ENCODE measurements at places on chromosomes 1 and 21. TPM values are rescaled to one million over a fixed set of nuclear protein-coding genes. Genes with fewer than 3 reads are reported as not detected.

DNA sequence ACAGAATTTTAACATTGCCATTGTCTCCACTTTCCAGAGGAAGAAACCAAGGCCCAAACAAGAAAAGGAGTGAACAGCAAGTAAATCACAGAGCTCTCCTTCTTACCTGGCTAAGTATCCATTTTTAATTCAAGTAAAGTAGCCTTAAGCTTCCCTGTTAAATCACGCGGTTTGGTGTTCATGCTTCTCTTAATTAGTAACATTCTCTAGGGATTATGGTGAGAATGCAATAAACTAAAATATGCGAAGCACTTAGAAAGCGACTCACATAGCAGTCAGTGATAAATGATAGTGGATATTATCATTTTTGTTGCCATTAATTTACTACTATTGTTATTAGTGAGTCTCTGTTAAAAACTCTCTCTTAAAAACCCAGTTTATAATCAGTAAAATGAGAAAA lies 630.5 kb upstream of the TMPRSS15 start:
- DNase-seq = no peak

GRCh38 chr1:209546390-209547085 lies 37.0 kb upstream of the CAMK1G start:
- DNase-seq = no peak

DNA sequence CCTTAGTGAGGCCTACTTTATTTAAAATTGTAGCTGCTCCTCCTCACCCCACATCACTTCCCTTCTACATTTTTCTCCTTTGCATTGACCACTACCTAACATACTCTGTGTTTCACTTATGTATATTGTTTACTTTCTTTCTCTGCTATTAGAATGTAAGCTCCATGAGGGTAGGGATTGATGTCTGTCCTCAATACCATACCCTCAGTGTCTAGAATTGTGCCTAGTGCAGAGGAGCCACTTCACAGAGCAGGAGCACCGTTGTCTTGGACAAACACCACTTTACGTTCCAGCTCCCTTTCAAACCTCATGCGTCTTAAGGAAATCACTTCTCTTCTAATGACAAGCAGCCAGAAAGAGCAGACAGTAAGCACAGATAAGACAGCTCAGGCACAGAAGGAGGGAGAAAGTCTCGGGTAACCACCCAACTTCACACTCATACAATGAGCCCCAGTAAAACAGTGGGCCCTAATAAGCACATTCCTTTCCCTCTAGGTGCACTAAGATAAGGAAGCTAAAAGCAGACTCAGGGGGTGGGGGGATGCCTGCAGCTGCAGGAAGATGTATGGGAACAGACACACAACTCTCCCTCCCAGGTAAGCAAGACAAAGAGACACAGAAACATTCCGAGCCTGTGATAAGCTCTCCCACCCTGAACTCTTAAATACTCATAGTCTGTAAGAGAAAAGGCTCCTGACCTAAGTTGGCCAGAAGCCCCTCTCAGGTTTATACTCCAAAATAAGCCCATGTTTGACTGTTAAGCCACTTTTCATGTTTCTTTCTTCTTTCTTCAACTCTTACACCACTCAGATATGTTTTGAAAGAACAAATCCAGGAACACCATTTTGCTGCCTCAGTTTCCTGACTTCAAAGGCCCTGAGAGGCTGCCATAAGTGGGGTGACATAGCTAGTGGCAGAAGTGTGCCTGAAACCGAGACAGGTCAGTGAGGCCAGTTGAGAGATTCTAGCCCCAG lies 7.1 kb upstream of the PLEKHM2 start:
- DNase-seq = no peak

- DNase-seq = no peak
These were observed 36.7 kb upstream of the LRRC8B start for GRCh38 chr1:89487972-89488371.

DNA sequence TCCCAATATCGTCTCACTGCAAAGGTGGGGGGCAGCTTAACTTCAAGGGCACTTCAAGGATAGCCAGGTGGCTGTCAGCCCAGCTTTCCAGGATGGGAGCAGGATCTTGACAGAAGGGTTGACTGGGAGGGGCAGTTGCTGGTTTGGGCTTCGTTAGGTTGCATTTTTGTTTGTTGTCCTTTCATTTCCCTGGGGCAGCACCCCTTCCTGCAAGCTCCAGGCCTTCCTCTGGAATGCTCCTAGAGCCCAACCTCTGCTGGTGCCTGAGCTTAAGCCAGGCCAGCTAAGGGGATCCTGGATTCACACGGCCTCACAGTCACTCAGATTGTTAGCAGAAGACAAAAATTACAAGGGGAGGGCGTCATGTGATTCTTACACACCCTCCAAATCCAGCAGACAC lies 4.1 kb upstream of the OLIG2 start:
- no peak for DNase-seq

GRCh38 chr1:223363057-223363855 lies 720 bp downstream of the SUSD4 start:
- no peak for DNase-seq

The LCE6A gene
- total RNA-seq = not detected

The HTR6 gene
- total RNA-seq = not detected
